ENCODE measurements at places on chromosomes 4 and X. TPM values are rescaled to one million over a fixed set of nuclear protein-coding genes. Genes with fewer than 3 reads are reported as not detected.

The XAGE5 gene
- not detected for total RNA-seq

The P2RY10 gene
- total RNA-seq: not detected

The GPM6B gene
- 2.4 TPM for total RNA-seq

The PCDH19 gene
- 0.47 TPM for total RNA-seq

The HS3ST1 gene
- total RNA-seq: 0.56 TPM

The AVPR2 gene
- not detected for total RNA-seq
